H9 (cell line): ENCODE measurements at places on chromosomes 4 and X. TPM values are rescaled to one million over a fixed set of nuclear protein-coding genes. Genes with fewer than 3 reads are reported as not detected.

- no peaks in the 10 kb centered on the region for H3K27me3 ChIP-seq
- H3K4me3 ChIP-seq: no peak overlapping the region
- no peak overlapping the region for H3K27ac ChIP-seq
- H3K4me1 ChIP-seq: no peaks in the 10 kb centered on the region
- DNase-seq: no peak
Observed at GRCh38 chr4:78809928-78810835, 34.0 kb downstream of the BMP2K start.

- H3K4me3 ChIP-seq: no peak overlapping the region
- no peak overlapping the region for H3K27ac ChIP-seq
- H3K36me3 ChIP-seq: no peaks in the 10 kb centered on the region; the same call in 2 of the 3 replicates
- no peaks in the 10 kb centered on the region for H3K27me3 ChIP-seq
- peak; percentile 54 for DNase-seq
Observed at GRCh38 chr4:23455456-23456158, 434.2 kb downstream of the PPARGC1A start.

GRCh38 chr4:79357365-79357764, 31.5 kb upstream of the NAA11 start:
- no peaks in the 10 kb centered on the region for H3K27me3 ChIP-seq
- H3K4me1 ChIP-seq: no peaks in the 10 kb centered on the region
- H3K27ac ChIP-seq: no peak overlapping the region
- H3K36me3 ChIP-seq: no peaks in the 10 kb centered on the region
- DNase-seq: no peak

DNA sequence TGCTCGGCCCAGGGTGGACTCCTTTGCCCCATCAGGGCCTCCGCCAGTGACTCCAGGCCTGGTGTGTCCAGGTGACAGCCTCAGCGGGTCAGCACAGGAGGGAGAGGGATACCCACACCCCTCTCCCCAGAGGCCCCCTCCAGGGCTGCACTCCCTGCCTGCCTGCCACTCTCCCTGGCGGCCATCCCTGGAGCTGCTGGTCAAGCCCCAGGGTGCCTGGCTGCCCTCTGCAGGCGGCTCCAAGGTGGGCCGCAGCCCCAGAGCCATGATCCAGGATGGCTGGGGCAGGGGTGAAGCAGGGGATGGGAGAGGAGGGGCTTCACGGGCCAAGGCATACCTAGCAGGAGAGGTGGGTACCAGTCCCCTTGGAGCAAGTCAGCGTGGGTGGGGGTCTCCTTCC, 3.8 kb downstream of the FGFRL1 start:
- no peak overlapping the region for H3K27ac ChIP-seq
- H3K27me3 ChIP-seq: peaks cover 6% of the 10 kb centered on the region; the same call in 1 of the 2 replicates
- no peak for DNase-seq

DNA sequence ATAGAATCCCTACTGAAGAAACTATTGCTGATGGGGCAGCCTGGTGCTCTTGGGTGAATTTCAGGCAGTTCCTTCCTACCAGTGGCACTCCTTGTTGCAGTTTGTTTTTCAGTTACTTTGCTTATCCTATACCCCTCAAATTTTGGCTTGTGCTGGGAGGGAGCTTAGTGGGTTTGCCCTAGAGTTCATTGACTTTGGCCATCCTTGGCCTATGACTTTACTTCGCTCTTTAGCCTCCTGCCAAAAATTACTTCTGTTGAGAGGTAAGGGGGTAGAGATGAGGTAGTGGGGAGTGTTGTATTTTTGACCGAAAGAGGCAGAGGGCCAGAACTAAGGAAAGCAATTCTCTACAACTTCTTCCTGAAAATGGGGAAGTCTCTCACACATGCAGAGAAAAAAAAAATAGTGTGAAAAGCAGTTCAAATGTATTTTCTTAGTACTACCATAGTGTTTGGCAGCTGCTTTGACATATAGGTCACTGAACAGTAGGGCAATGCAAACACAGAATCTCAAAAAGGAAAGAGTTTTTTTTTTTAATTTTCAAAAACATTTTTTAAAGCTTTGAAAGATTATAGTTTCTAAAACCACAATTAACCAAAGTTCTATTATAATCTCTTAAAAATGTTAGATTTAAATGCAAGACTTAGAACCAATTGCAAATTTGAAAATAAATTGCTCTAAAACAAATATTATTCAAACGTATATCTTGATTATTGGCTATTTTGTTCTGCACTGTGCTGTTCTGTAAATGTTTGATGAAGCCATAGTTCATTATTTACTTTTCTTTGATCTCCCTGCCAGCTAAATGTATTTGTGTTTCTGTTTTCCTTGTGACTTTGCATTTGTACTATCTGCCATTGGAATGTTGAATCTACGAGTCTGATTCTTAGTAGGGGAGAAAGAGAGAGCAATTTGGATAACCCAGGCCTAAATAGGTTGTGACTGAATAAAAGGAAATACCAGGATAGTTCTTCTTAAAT, 73.6 kb downstream of the DCK start:
- no peak for DNase-seq
- H3K4me1 ChIP-seq: no peaks in the 10 kb centered on the region
- no peaks in the 10 kb centered on the region for H3K36me3 ChIP-seq

DNA sequence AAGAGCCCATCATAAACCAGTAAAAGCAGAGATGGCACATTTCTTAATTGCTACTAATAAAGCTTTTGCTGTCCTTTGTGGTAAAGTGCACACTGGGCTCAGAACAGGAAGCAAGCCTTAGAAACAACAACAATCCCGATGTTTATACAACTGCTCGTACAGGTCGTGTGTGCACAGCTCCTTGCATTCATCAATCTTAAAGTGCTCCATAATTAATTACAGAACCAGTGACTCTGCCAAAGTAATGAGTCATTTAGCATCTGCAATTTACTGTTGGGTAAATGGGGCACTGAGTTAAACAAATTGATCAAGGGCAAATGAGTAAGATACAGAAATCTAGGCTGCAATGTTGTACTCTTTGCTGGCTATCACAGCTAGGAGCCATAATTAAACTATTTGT, 61.3 kb upstream of the TXK start:
- H3K36me3 ChIP-seq: no peaks in the 10 kb centered on the region
- no peaks in the 10 kb centered on the region; the same call in 1 of the 2 replicates for H3K4me1 ChIP-seq
- no peaks in the 10 kb centered on the region for H3K27me3 ChIP-seq
- no peak for DNase-seq
- no peak overlapping the region for H3K27ac ChIP-seq

DNA sequence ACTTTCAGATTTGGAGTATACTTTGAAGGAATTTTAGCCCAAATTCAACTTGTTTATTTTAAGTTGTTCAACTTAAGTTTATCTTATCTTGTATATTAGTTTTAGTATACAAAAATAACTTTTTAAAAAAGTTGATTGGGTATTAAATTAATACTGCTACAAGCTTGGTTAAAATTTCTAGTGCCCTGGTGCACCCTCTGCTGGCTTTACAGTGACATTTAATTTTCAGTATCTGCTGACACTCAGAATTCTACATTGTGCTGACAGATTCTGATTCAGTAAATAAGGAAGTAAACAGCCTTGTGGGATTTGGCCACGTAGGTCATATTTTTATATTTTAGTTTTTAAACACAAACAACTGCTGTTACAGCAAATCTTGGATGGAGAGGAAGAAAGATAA, 2.9 kb downstream of the EDA start:
- H3K4me1 ChIP-seq: no peaks in the 10 kb centered on the region
- peaks cover 10% of the 10 kb centered on the region for H3K36me3 ChIP-seq
- H3K27me3 ChIP-seq: no peaks in the 10 kb centered on the region
- no peak for DNase-seq
- no peak overlapping the region for H3K4me3 ChIP-seq

The STK32B gene
- 1.0 and 1.3 TPM in 2 replicates for total RNA-seq

DNA sequence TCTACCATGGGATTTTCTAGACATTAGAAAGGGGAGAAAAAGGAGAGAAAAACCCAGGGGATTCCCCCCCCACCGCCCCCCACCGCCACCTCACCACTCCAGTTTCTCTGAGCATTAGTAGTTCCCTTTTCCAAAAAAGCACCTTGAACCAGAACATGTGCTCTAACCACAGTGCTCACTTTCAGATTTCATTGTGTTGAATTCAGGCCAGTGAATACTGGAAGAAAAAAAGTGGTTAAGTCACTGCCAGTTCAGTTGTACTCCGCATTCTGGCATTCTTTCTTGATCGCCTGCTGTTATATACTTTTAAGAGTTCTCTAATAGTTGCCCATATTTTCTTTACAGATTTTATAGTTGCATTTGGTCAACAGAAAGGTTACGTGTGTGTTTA, 40.9 kb downstream of the JADE3 start:
- DNase-seq: no peak
- no peak overlapping the region for H3K4me3 ChIP-seq
- H3K4me1 ChIP-seq: peaks cover 2% of the 10 kb centered on the region; the same call in 1 of the 2 replicates
- H3K36me3 ChIP-seq: peaks cover 2% of the 10 kb centered on the region; the same call in 1 of the 2 replicates
- H3K27me3 ChIP-seq: no peaks in the 10 kb centered on the region

GRCh38 chr4:138305050-138305449, 62.9 kb upstream of the SLC7A11 start:
- H3K27ac ChIP-seq: no peak overlapping the region
- no peaks in the 10 kb centered on the region for H3K27me3 ChIP-seq
- no peak for DNase-seq
- H3K36me3 ChIP-seq: peaks cover 2% of the 10 kb centered on the region; the same call in 1 of the 3 replicates
- H3K4me3 ChIP-seq: no peak overlapping the region
- no peaks in the 10 kb centered on the region; the same call in 1 of the 2 replicates for H3K4me1 ChIP-seq

- peaks cover 4% of the 10 kb centered on the region; the same call in 1 of the 2 replicates for H3K4me1 ChIP-seq
- H3K4me3 ChIP-seq: no peak overlapping the region
- no peak overlapping the region for H3K27ac ChIP-seq
- no peaks in the 10 kb centered on the region for H3K36me3 ChIP-seq
Observed at GRCh38 chr4:42708625-42709024, 51.7 kb upstream of the ATP8A1 start.

The S100G gene
- total RNA-seq: not detected in 2 replicates

GRCh38 chr4:129046055-129046959, 47.0 kb downstream of the SCLT1 start:
- H3K36me3 ChIP-seq: peaks cover 15% of the 10 kb centered on the region; the same call in 1 of the 2 replicates
- no peaks in the 10 kb centered on the region for H3K27me3 ChIP-seq
- no peaks in the 10 kb centered on the region for H3K4me1 ChIP-seq

The TRIM60 gene
- not detected in 2 replicates for total RNA-seq

The GLRA3 gene
- 0.09 TPM in 2 replicates for total RNA-seq

The MAP3K15 gene
- total RNA-seq: 1.2 and 1.3 TPM in 2 replicates

DNA sequence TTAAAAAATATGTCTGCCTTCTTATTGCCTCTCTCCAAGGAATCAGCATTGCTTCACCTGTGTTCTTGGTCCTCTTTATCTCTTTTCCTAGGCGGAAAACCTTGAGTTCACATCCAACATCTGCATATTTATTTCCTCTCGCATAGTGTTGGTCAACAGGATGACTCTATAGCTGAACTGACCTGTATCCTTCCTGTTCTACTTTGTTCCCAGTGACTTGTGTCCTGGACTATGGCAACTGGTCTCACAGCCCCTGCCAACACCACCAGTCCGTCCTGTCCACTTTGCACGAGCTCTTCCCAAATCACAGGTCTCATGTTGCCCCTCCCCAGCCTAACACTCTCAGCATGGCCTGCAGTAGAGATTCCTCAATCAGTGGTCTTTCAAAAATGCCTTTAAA, 2.0 kb downstream of the DIPK2B start:
- H3K27ac ChIP-seq: no peak overlapping the region
- H3K36me3 ChIP-seq: no peaks in the 10 kb centered on the region
- DNase-seq: no peak
- H3K4me1 ChIP-seq: no peaks in the 10 kb centered on the region

GRCh38 chrX:107465932-107466620, 16.6 kb downstream of the FRMPD3 start:
- no peaks in the 10 kb centered on the region for H3K36me3 ChIP-seq
- no peaks in the 10 kb centered on the region for H3K27me3 ChIP-seq
- no peak overlapping the region for H3K27ac ChIP-seq

The AADAT gene
- total RNA-seq: 14.1 and 14.6 TPM in 2 replicates

DNA sequence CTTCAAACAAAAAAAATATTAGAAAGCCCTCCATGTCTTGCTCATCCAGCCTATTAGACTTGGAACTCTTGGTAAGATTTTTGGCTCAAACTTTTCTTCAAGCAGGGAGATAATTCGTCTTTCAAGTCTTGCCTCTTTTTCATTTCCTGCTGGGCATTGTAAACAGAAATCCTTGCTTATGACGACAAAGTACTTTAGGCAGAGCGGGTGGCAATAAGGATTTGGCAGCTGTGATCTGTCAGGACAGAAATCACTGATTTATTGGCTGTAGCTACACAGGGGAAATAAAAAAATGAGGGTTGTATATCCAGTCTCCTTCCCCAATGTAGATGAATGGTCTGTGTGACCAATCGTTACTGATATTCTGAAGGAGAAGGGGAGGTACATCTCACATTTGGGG, 121.6 kb downstream of the SLC4A4 start:
- no peaks in the 10 kb centered on the region for H3K4me1 ChIP-seq
- H3K36me3 ChIP-seq: no peaks in the 10 kb centered on the region
- DNase-seq: no peak
- H3K27me3 ChIP-seq: no peaks in the 10 kb centered on the region

The VCX3B gene
- total RNA-seq: not detected in 2 replicates

DNA sequence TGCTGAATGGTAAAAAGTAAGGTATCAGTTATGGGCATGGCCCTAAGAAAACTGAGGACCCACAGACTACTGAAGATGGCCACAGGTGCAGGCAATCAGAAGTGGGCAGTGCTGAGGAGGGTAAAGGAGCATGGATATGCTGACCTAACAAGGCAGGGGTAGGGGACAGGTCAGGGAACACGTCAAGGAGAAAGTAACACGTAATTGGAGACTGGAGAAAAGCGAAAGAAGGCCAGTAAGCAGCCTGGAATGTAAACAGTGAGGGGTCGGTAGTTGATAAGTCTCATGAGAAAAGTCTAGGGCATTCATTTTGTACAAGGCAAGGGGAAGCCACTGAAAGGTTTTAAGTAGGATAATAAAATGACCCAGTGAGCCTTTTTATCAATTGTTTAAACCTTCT, 153.3 kb downstream of the PRDM5 start:
- no peaks in the 10 kb centered on the region for H3K27me3 ChIP-seq
- no peaks in the 10 kb centered on the region for H3K4me1 ChIP-seq
- H3K27ac ChIP-seq: no peak overlapping the region
- DNase-seq: no peak
- H3K4me3 ChIP-seq: no peak overlapping the region
- H3K36me3 ChIP-seq: peaks cover 11% of the 10 kb centered on the region

DNA sequence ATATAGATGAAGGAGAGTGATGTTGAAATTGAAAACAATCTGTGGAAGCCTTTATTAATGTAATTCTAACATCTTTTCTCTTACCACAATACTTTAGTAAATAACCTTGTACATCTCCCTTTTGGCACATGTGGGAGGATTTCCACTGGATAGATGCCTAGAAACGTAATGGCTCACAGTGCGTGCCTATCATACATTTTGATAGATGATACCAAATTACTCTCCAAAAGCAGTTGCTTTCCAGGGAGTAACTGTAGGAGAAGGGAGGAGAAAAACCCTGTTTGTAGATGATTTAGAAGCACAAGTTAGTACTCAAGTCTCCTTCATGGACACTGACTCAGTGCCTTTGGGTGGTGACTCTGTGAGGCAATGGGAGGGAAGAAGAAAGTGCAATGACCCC, 476.3 kb downstream of the CCSER1 start:
- no peaks in the 10 kb centered on the region for H3K4me1 ChIP-seq
- no peak overlapping the region for H3K27ac ChIP-seq
- no peaks in the 10 kb centered on the region; the same call in 1 of the 2 replicates for H3K36me3 ChIP-seq
- no peak overlapping the region for H3K4me3 ChIP-seq
- no peak for DNase-seq
